ENCODE measurements at places on chromosomes 3 and 15.

DNA sequence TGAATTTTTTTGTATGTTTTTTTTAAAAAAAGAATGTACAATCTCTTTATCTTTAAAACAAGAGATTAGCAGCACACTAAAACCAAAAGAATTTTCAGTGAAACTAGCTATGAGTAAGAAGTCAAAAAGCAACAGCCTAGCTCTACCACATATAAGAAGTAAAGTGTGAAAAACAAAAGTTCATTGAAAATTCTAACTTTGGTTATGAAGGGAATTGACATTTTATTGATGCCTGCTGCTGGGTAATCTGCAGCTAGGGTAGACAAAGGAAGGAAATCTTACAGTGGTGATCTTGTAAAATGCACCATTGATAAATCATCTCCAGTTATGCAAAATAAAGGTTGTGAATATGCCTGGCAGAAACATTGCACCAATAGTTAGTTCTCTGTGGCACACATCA is 37.8 kb upstream of the FOXB1 start:
- DNase-seq: no peak

DNA sequence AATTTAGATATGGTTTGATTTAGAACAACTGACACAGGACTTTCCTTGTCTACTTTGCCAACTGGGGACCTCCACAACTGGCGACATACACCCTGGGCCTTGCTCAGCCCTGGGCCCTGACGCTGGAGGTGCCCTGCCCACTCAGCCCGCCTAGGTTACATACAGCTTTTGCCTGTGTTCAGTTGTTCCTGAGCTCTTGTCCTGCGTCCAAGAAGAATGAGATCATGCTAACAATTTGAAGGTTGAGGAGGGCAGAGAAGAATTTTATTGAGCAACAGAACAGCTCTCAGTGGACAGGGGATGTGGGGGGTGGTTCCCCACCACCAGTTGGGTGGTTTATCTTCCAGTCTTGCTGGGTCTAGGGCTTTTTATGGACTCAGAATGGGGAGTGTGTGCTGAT is 67.9 kb downstream of the IQCH start:
- no peak for DNase-seq

GRCh38 chr15:28037969-28038590 is 61.0 kb downstream of the OCA2 start:
- no peak for DNase-seq

GRCh38 chr3:184097556-184097955 is 692 bp downstream of the HTR3E start:
- DNase-seq: no peak

DNA sequence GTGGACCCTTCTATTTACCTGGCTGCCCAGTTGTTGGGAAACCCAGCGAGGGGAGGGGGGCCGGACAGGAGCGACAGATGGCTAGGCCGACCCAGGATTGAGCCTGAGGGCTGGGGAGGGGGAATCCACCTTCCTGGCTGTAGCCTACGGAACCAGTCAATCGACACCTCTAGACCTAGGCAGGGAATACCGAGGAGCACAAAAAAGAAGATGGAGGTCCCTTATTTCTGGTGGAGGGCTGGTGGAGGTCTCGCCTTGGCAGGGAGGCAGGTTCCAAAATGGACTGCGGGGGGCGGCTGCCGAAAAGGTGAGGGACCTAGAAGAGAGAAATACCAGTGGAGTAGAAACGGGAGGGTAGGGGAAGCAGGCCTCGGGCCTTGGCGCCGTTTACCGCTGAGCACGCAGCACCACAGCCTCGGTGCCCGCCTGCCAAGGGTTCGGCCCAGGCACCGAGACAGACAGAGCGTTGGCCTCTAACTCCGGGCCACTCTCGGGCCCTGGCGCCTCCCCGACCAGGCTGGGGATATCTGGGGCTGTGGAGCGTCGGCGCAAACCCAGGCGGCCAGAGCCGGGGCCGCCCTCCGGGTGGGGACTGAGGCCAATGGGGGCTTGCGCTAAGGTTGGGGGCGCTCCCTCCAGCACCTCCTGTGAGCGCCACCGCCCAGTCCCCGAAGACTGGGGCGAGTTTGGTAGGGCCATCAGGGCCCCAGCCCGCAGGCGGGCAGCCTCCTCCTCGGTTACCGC is 1.6 kb downstream of the ANKRD63 start:
- DNase-seq: no peak

DNA sequence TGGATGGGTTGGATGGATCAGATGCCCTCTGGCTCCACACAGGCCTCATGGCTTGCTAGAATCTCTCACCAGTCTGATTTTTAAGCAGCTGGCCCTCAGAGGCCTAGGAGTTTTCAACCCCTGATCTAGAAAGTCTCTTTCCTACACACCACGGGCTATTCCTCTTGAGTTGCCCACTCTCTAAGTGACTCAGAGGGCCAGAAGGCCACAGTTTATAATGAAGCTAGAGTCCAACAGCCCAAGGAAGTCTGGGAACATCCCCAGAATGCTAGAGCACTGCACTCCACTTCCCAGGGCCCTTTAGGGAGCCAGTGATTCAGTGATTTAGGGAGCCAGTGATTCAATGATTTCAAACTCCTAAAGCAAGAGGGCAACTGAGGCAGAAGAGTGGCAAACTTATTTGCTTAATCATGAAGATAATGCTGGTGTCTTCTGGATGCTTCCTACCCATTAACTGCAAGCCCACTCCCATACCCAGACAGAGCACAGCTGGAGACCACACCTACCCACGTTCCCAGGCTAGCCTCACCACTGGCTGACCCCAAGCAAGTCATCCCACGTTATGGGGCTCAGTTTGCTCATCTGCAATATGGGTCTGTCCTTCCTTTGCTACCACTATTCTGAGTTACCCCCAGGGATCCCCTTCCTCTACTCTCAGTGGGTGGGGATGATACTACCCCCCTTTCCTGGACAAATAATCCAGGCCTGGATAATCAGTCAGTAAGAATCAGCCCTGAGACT is 36.7 kb downstream of the ABTB1 start:
- DNase-seq: no peak

DNA sequence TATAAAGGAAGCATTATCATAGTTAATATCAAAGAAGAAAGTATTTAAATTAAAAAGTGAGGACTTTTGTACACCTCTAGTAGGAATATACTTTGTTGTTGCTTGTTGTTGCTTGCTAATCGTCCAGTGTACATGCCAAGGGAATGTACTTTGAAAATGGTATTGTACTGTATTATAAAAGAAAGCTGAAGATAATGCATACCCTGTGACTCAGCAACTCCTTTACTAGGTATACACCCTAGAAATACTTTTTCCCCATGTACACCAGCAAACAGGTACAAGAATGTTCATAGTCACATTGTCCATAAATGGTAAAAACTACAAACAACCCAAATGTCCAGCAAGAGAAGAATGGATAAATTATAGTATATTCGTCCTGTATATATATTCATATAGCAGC is 12.0 kb downstream of the TTBK2 start:
- no peak for DNase-seq
